ENCODE measurements at places on chromosomes 1 and 21. TPM values are rescaled to one million over a fixed set of nuclear protein-coding genes. Genes with fewer than 3 reads are reported as not detected.

Gene MMEL1
- total RNA-seq, result 1.6 TPM

Gene GPR161
- 0.14 TPM for total RNA-seq

Gene METTL18
- 13.2 TPM for total RNA-seq

DNA sequence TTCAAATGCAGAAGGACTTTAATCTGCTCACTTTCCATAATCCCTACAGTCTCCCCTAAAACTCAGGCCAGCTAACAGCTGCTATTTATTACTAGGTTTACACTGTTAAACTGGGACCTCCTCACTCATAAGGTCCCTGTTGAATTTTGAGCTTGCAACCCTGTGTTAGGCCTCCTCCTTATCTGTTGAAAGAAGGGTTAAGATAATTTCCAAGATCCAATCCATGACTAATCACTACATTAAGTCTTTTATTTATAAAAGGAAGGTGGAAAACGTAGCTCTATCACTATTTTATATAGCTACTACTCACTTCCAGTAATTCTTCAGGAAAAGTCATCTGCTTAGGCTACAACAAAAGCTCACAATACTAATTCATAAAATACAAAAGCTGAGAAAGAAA is 79.5 kb downstream of the EVI5 start:
- H3K36me3 ChIP-seq, result no peaks in the 10 kb centered on the region
- H3K4me3 ChIP-seq, result no peak overlapping the region
- peaks cover 2% of the 10 kb centered on the region for H3K4me1 ChIP-seq
- H3K27me3 ChIP-seq, result peaks cover 4% of the 10 kb centered on the region

GRCh38 chr1:171904778-171905450 is 63.6 kb downstream of the DNM3 start:
- H3K4me3 ChIP-seq, result no peak overlapping the region
- no peaks in the 10 kb centered on the region for H3K27me3 ChIP-seq
- H3K36me3 ChIP-seq, result peaks cover 2% of the 10 kb centered on the region
- DNase-seq, result no peak
- peaks cover 6% of the 10 kb centered on the region for H3K4me1 ChIP-seq

DNA sequence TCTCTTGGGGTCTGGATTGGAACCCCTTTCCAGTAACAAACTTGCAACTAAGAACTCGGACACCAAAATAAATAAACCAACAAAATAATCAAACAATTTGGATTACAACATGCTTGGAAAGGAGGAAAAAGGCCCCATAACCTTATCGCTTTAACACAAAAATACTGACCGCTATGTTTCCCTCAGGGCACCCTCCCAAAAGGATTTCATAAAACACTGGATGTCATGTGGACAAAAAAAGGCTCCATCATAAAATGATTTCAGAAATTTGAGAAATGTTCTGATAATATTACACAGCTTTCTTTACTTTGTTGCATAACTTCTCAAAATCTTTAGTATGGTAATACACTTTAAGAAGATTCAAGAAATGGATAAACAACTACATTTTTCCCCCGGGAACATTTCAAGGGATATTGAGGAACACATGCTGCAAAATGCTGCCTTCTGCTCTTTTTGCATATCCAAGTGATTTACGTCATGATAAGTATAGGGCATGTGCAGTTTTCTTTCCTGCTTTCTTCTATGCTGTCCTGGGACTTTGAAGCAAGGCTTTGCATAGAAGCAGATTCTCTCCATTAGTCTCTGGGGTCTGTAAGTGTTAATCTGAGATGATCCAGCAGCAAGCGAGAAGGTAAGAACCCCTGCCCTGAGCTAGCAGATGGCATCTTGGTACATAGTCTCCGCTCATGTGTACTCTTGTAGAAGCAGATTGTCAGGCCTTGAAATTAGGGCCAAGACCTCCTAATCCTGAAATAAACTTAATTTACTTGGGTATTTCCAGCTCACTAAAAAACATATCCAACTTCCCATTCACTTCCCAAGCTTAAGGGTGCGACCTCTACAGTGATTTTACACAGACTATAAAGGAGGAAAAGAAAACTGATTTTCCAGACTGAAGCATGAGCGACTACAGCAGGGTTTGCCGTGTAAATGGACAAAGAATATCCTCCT is 85.5 kb upstream of the KIAA0040 start:
- no peaks in the 10 kb centered on the region for H3K36me3 ChIP-seq
- peaks cover 3% of the 10 kb centered on the region for H3K27me3 ChIP-seq
- H3K4me3 ChIP-seq, result no peak overlapping the region
- no peak overlapping the region for H3K27ac ChIP-seq
- no peak for DNase-seq

- peaks cover 56% of the 10 kb centered on the region for H3K36me3 ChIP-seq
- no peaks in the 10 kb centered on the region for H3K27me3 ChIP-seq
- peaks cover 17% of the 10 kb centered on the region for H3K4me1 ChIP-seq
Observed at GRCh38 chr1:113846391-113847035, 25.0 kb downstream of the PTPN22 start.
